ACHN (cell line): ENCODE measurements at places on chromosomes 5 and 9.

DNA sequence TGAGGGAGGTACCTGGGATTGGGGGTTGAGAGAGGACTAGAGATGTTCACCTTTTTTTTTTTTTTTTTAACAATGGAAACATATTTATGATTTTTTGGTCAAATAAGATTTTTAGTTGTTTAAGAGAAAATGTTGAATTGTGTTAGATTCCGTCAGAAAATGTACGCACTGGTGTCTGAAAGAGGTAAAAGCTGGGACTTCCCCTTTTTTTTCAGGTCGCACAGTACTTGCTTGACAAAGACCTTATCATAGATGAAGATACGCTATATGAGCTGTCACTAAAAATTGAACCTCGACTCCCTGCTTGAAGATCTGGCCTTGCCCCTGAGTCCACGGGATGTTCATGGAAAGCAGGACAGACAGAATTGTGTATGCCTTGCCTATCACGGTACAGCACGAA lies 7.7 kb upstream of the CKMT2 start:
- no peak for DNase-seq

DNA sequence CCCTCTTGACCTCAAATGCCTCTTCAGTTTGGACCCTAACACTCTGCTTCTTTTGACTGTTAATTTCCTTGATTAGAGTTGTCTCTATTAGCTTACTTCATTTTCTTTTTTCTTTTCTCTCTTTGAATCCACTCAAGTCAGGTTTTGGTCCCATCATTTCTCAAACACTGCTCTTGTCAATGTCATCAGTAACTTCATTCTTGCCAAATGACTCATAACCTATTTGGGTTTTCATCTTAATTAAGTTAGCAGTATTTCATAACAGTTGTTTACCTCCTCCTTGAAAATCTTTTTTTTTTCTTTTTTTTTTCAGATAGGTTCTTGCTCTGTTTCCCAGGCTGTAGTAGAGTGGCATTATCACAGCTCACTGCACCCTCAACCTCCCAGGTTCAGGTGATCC lies 119.6 kb downstream of the PARP8 start:
- DNase-seq, result no peak

DNA sequence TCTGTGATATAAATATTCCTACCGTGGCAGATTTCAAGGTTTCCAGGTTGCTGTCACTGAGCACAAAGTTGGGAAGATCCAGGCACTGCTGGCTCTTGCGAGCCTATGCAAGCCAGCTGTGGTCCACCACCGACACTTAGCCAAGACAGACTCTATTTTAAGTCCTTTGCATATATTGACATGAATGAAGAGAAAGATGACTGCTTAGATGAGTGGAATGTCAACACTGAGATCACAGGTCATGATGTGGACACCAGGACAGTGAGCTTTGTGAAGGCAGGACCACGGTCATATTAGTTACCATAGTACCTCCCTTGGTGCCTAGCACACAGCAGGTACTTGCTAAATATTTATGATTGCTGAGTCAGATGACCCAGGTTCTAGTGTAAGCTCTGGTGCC lies 217.0 kb downstream of the PAPPA start:
- DNase-seq, result no peak

GRCh38 chr9:114631166-114631565 lies 20.1 kb downstream of the TMEM268 start:
- no peak for DNase-seq

GRCh38 chr9:4366591-4367330 lies 66.9 kb upstream of the GLIS3 start:
- peak; percentile 60 for DNase-seq

- peak; percentile 54 for DNase-seq
These were observed 68.5 kb downstream of the SLC24A2 start for GRCh38 chr9:19720377-19720776.

- DNase-seq, result peak; percentile 68
These were observed 1.2 kb downstream of the MAP1B start for GRCh38 chr5:72108202-72109061.

- no peak for DNase-seq
These were observed 12.9 kb upstream of the KLF9 start for GRCh38 chr9:70427161-70427945.

DNA sequence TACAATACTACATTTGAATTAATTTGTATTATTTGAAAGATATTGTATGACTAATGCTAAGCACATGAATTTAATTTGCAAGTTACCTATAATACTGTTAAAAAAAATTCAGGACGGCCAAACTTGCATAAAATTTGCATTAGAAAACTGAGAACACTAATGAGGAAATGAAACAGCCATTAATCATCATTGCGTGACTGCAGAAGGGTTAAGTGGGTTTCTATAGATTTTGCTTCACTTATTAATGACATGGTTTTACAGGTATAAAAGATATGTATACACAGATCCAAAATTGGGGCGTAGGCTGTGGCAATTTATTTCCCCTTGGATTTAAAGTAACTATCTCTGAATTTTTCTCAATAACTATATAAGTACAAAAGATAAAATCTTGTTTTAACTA lies 882.6 kb downstream of the PTPRD start:
- no peak for DNase-seq

- no peak for DNase-seq
These were observed 181.2 kb upstream of the DMAC1 start for GRCh38 chr9:7980691-7981289.

DNA sequence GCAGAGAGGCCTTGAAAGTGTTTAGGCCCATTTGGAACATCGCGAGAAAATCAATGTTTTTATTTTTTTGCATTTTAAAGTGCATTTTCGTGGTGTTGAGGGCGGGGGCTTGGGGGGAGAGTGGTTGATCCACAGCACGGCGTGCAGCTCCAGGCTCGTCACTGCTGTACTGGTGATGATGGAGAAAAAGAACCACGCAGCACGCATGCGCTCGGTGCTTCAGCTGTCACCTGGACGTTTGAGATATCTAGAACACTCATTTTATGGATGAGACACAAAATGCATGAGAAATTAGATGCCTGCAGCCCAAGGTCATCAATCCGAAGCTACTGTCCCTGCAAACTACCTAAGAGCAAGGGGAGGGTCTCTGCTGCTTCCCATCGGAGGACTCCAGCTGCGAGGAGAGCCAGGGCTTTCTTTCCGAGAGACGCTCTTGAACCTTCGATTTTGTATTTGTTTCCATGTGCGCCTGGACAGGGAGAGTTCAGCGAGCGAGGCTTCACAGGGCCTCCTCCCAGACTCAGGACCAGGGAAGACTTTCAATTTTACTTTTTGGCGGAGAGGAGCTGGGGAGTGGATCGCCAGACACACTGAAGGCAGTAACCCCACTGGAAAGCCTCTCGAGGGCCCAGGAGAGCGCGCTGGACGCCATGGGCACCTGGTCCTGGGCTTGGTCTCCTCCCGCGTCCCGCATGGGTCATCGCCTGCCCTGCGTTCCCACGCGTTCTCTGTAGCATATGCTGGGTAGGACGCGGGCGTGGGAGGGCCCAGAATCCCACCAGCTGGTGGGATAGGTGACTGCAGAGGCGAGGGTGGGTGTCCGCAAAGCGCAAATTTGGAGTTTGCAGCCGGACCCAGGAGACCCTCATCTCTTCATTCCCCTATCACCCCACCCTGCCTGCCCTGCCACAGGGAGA lies 2.5 kb downstream of the DMRT2 start:
- DNase-seq, result no peak
